ENCODE measurements at places on chromosomes 1 and 21.

DNA sequence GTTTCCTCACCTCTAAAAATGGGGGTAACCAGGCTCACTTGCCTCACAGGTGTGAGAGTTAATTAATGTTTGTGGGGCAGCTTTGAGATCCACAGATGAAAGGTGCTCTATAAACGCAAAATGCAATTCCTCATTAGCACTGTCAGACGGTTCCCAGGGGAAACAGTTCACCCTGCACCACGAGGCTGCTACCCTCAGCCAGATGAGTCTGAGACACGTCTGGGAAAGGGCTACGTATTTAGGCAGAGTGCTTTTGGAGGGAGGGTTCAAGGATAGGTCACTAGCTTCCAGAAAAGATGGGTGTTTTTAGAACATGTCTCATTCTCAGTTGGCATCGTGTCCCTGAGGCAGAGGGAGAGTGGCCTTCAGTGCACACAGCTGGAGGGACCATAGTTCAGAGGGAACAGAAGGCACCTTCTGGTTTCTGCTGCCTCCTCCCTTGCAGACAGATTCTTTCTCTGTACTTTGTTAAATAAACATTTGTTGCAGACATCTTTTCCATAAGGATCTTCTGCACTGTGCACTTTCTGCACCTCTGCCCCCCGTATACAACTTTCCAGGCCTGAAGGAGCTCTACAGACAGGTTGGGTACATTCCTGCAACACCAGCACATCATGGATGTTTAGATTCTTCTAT lies 139.9 kb downstream of the CLIC6 start:
- peak; percentile 93 for DNase-seq
- peaks cover 57% of the 10 kb centered on the region for H3K4me1 ChIP-seq
- H3K4me3 ChIP-seq = no peak overlapping the region
- no peaks in the 10 kb centered on the region for H3K27me3 ChIP-seq
- peak overlapping the region; percentile 100 for H3K27ac ChIP-seq
- peaks cover 25% of the 10 kb centered on the region for H3K36me3 ChIP-seq

- no peaks in the 10 kb centered on the region for H3K4me1 ChIP-seq
- DNase-seq = no peak
- no peak overlapping the region for H3K27ac ChIP-seq
- no peaks in the 10 kb centered on the region for H3K36me3 ChIP-seq
Observed at GRCh38 chr1:151774256-151774922, 11.1 kb upstream of the MRPL9 start.

DNA sequence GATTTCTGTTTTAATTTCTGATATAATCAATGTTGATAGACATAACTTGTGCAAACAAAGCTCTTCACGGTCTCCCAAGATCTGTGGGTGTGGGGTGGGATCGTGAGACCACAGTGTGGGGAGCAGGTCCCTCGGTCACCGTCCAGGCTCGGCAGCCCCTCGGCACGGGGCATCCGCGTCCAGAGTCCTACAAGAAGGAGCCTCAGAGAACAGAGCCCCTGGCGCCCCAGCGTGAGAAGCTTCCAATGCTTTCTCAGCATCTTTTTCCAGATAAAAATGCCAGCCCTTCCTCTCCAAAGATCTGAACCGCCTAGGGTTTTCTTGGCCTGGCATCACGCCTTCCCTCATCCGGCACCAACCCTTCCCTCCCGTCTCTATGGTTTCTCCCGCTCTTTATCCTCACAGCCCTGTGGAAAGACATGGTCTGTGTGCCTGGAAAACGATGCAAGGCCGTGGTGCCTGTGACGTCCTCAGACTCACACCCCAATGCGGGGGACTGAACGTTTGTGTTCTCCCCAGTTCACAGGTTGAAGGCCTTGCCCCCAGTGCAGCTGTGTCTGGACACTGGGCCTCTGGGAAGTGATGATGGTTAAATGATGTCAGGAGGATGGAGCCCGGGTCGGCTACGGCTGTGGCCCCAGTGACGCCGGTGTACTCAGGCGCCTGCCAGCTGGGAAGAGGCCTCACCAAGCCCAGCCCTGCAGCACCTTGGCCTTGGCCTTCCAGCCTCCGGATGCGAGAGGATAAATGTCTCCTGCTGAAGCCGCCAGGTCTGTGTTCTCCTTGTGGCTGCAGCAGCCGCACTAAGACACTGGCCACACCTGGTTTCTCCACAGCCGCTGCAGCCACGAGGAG lies 45.9 kb upstream of the COL6A2 start:
- DNase-seq = no peak
- H3K27ac ChIP-seq = no peak overlapping the region
- H3K4me1 ChIP-seq = peaks cover 58% of the 10 kb centered on the region
- no peaks in the 10 kb centered on the region for H3K27me3 ChIP-seq
- no peak overlapping the region for H3K4me3 ChIP-seq
- H3K36me3 ChIP-seq = no peaks in the 10 kb centered on the region

- no peaks in the 10 kb centered on the region for H3K36me3 ChIP-seq
- no peaks in the 10 kb centered on the region for H3K4me1 ChIP-seq
- peak; percentile 24 for DNase-seq
- no peak overlapping the region for H3K4me3 ChIP-seq
- no peaks in the 10 kb centered on the region for H3K27me3 ChIP-seq
- no peak overlapping the region for H3K27ac ChIP-seq
Observed at GRCh38 chr1:152745289-152745704, 12.5 kb upstream of the KPRP start.

GRCh38 chr21:37168666-37169065 lies 95.6 kb downstream of the TTC3 start:
- no peak overlapping the region for H3K4me3 ChIP-seq
- no peak overlapping the region for H3K27ac ChIP-seq
- no peaks in the 10 kb centered on the region for H3K27me3 ChIP-seq

GRCh38 chr1:35463232-35463631 lies 94.0 kb downstream of the KIAA0319L start:
- no peak for DNase-seq
- H3K27ac ChIP-seq = no peak overlapping the region
- H3K4me3 ChIP-seq = no peak overlapping the region
- peaks cover 17% of the 10 kb centered on the region for H3K36me3 ChIP-seq
- H3K4me1 ChIP-seq = no peaks in the 10 kb centered on the region

GRCh38 chr21:16751695-16752474 lies 761.0 kb upstream of the CXADR start:
- H3K4me3 ChIP-seq = no peak overlapping the region
- H3K4me1 ChIP-seq = no peaks in the 10 kb centered on the region
- H3K27me3 ChIP-seq = no peaks in the 10 kb centered on the region
- DNase-seq = no peak
- H3K36me3 ChIP-seq = no peaks in the 10 kb centered on the region

- H3K36me3 ChIP-seq = peaks cover 59% of the 10 kb centered on the region
- no peaks in the 10 kb centered on the region for H3K4me1 ChIP-seq
- H3K27ac ChIP-seq = no peak overlapping the region
- no peak for DNase-seq
- no peak overlapping the region for H3K4me3 ChIP-seq
Observed at GRCh38 chr1:244843148-244843978, 7.9 kb downstream of the COX20 start.

- DNase-seq = no peak
- H3K36me3 ChIP-seq = no peaks in the 10 kb centered on the region
- H3K4me3 ChIP-seq = no peak overlapping the region
- H3K4me1 ChIP-seq = peaks cover 9% of the 10 kb centered on the region
Observed at GRCh38 chr1:225879521-225880221, 2.5 kb downstream of the TMEM63A start.

GRCh38 chr1:26282401-26282918 lies 2.6 kb downstream of the SH3BGRL3 start:
- H3K36me3 ChIP-seq = peaks cover 8% of the 10 kb centered on the region
- peaks cover 66% of the 10 kb centered on the region for H3K4me1 ChIP-seq
- DNase-seq = no peak
- H3K27ac ChIP-seq = no peak overlapping the region
- H3K4me3 ChIP-seq = peak overlapping the region; percentile 21

Data from astrocyte (in vitro differentiated cells and primary cell).